ENCODE measurements at places on chromosomes 2 and 18. TPM values are rescaled to one million over a fixed set of nuclear protein-coding genes. Genes with fewer than 3 reads are reported as not detected.

GRCh38 chr2:16252251-16252650, 311.9 kb downstream of the MYCN start:
- DNase-seq: no peak

DNA sequence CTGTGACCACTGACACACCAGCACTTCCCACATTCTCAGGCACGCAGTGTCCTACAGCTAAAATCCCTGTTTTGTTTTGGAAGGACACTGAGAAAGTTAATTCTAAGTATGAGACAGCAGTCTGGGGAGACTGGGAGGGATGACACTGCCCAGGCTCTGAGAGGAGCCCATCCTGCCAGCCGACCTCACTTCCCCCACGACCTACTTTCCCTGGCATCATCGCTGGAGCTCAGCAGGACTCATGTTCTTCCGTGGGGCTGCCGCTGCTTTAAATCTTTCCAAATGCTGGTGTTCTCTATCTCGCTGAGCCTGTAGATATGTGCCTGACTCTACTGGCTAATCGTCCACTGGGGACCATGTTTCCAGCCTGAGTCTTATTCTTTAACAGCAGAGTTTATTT, 68.8 kb upstream of the TMEM200C start:
- DNase-seq: peak; percentile 48

Gene TSPYL6
- total RNA-seq: 0.18 TPM

GRCh38 chr2:238158509-238159070, at the start of gene ERFE:
TSS of gene ERFE (plus strand) at chr2:238158970. CDS start at chr2:238159008, 38 bp downstream.
- peak; percentile 60 for DNase-seq

Gene ST8SIA3
- 32.3 TPM for total RNA-seq

Gene ALPG
- total RNA-seq: not detected

Gene CNDP1
- 0.36 TPM for total RNA-seq

DNA sequence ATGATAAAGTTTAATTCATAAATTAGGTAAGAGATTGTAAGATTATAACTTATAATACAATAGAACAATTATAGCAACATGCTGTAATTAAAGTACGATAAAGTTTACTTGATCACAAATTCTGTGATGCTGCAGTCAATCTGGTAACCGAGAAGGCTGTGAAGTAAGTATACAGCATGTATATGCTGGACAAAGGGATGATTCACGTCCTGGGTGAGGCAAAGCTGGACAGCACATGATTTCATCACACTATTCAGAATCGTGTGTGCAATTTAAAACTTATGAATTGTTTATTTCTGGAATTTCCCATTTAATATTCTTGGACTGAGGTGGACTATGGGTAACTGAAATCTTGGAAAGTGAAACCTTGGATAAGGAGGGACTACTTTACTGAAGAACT, 522.2 kb upstream of the CNTNAP5 start:
- no peak for DNase-seq

GRCh38 chr18:10234912-10235660, 219.3 kb upstream of the APCDD1 start:
- no peak for DNase-seq

GRCh38 chr18:55529581-55529980, 58.4 kb downstream of the TCF4 start:
- DNase-seq: peak; percentile 49

Gene LIMS1
- total RNA-seq: 20.6 TPM

GRCh38 chr18:61225336-61225735, 107.9 kb upstream of the CDH20 start:
- DNase-seq: no peak

Gene ZNF514
- 33.6 TPM for total RNA-seq

Gene SLC8A1
- 71.5 TPM for total RNA-seq

GRCh38 chr2:223626716-223627115, 24.6 kb upstream of the SCG2 start:
- DNase-seq: no peak

Gene SDC1
- 26.0 TPM for total RNA-seq

- no peak for DNase-seq
Observed at GRCh38 chr2:118348380-118349034, 260.2 kb downstream of the INSIG2 start.

- no peak for DNase-seq
Observed at GRCh38 chr18:58288921-58289797, 245.1 kb downstream of the NEDD4L start.

DNA sequence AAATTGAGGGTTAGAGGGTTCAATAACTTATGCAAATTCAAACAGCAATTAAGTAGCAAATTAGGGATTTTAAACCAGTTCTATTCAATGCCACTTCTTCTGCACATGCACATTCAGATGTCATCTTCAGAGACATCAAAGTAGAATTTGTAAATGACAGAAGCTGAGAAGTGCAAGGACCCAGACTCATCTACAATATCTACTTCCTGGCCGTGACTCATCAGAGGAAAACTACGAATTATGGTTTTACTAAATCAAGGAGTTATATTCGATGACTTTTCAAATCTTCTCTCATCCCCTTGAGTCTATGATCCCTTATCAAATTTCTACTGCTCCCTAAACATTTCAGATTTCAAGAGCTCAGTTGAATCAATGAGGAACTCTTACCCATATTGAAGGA, 20.0 kb upstream of the STAT4 start:
- DNase-seq: no peak

Gene PXDN
- 39.7 TPM for total RNA-seq

GRCh38 chr2:55013936-55014335, 36.3 kb downstream of the RTN4 start:
- peak; percentile 31 for DNase-seq

DNA sequence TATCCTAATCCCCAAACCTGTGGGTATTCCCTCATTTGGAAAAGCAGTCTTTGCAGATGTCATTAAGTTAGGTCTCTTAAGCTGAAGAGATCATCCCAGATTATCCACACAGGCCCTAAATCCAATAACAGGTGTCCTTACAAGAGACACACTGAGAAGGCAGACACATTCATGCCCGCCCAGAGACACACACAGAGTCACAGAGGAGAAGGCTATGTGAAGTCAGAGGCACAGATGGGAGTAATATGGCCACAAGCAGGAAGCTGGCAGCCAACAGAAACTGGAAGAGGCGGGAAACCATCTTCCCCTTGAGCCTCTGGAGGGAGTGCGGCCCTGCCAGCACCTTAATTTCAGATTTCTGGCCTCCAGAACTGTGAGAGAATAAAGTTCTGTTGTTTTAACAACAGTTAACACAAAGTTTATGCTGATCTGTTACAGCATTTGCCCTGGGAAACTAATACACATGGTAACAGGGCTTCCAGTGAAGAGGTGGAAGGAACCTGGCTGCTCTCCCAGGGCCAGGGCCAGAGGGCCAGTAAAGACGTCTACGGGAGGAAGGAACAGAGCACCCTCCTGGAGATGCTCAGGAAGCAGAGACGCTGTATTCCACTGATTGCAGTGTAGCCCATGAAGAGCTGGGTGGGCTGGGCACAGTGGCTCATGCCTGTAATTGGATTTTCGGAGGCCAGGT, 217.5 kb downstream of the GLI2 start:
- peak; percentile 48 for DNase-seq

Gene NEUROD1
- 69.3 TPM for total RNA-seq

- DNase-seq: no peak
Observed at GRCh38 chr2:47336259-47337238, 66.4 kb upstream of the MSH2 start.

Gene DSC3
- 0.36 TPM for total RNA-seq

Data from cerebellum (tissue), 4 donors.